ENCODE measurements at places on chromosomes 6 and 20.

DNA sequence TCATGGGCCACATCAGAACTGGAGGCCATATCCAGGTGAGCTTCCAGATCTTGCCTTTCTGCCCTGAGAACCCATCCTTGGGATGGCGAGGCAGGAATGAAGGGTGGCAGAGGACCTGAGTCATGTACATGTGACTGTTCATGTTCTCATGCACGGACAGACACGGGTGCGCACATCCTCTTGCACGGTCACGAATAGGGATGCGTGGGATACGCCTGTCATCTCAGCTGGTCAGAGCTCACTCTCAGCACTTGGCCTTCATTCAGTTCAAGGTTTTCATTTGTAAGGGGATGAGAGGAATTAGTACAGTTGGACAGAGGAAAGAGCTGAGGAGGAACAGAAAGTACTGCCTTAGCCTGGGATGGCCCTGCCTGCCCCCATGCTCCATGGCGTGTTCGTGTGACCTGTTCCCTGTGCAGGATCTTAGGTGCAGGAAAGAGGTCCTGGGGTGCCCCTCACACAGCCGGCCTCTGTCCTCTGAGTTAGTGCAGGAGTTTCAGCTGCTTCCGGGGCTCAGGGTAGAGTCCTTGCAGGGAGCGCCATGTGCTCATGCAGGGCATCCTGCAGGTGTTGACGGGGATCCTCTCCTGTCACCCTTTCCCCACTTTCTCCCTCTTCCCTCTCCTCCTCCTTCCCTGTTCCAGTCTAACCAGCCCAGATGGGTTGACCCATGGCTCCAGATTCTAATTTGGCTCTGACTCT lies 173.4 kb downstream of the DTNBP1 start:
- DNase-seq, result peak; percentile 63

- no peak for DNase-seq
Observed at GRCh38 chr6:150280703-150281102, 88.1 kb upstream of the IYD start.

DNA sequence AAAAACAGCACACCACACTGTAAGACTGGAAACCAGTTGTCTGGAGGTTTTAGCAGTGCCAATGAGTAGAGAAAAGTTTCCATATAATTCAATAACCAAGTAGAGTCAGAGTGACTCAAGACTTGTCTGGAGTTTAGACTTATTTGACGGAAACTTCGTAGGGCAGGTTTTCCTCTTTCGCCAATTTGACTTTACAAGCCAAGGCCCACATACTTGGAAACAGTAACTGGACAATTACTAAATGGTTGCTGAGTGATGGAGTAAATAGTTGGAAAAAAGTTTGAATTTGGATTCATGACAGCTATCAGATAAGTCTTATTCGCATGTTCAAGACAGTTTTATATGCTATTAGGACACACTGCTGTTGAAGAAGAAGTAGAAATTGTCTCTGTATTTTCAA lies 48.1 kb upstream of the CTAGE9 start:
- no peak for DNase-seq

GRCh38 chr6:80594461-80594860 lies 488.0 kb downstream of the BCKDHB start:
- no peak for DNase-seq

- no peak for DNase-seq
Observed at GRCh38 chr20:16810216-16810615, 62.1 kb downstream of the OTOR start.

GRCh38 chr6:44339301-44339700 lies 3.1 kb upstream of the SPATS1 start:
- DNase-seq, result no peak

DNA sequence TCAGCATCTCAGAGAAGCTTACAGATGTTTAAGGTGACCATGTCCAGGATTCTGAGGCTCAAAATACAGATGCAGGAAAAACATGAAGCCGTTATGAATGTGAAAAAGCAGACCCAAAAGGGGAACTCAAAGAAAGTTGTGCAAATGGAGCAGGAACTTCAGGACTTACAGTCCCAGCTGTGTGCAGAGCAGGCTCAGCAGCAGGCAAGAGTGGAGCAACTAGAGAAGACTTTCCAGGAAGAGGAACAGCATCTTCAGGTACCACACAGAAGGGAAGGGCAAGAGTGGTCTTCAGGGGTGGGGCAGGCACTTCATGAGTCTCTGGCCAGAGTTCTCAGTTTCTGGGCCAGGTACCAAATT lies 15.2 kb downstream of the RNF8 start:
- peak; percentile 49 for DNase-seq

DNA sequence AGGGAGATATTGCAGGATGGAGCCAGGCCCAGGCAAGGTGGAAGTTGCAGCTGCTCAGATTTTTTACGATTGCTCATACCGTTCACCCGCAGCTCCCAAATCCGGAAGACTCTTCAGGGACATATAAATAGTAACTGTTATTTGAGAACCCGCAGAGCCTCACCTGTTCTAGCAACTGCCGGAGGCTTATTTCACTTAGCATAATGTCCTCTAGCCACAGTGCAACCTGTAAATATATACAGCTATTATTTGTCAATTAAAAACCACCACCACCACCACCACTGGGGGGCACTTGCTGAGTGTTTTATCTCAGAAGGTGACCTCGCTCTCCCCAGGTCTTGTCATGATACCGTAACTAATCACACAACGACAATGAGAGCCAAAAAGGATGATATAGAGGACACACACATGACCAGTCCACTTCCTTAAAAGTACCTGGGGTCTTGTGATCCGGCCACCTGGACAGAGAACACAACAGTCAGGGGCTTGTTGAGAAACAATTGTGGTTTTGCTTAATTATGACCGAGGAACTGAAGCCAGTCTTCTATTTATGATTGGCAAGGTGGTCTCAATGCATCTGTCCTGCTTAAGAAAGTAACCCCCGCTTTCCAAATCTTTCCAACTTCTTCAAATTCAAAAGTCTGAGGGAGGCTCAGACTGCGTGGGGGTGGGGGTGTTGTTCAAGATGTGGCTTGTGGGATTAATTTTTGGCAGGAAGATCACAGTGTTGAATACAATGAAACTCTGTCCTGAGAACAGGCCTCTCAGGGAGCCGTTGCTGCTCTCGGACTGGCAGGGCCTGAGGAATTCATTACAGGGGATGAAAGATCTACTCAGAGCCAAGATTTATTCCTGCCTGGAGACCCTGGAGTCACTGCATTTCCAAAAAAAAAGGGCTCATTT lies 107.7 kb upstream of the PRND start:
- peak; percentile 83 for DNase-seq

Data from suppressor macrophage (primary cell).